ENCODE measurements at places on chromosomes 6 and 20.

- no peak for DNase-seq
Observed at GRCh38 chr20:62736026-62736406, 27.4 kb downstream of the NTSR1 start.

- DNase-seq = peak; percentile 96
Observed at GRCh38 chr6:63571361-63572043, 778 bp upstream of the LOC128125822 start.

GRCh38 chr6:35093783-35094182 is 47.4 kb downstream of the TCP11 start:
- no peak for DNase-seq

GRCh38 chr20:51447765-51448148 is 94.8 kb downstream of the NFATC2 start:
- DNase-seq = no peak

DNA sequence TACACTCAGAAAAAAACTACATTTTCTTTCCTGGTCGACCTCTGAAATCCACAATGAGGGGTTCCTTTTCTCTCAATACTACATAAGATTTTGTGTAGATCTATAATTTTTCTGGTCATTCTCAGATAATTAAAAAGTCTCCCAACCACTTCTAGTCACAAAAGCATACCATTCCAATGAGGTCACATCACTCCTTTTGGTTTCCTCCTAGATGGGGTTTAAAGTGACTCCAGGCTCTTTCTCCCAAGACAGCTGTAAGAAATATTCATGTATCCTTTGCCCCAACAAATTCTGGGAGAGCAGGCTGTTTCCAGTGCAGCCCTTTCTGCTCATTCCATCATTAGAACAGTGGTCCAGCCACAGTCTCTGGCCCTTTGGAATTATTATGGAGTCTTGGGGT is 43.1 kb upstream of the BEND6 start:
- DNase-seq = no peak

- no peak for DNase-seq
Observed at GRCh38 chr6:99608059-99608885, 1.6 kb downstream of the PRDM13 start.

- DNase-seq = no peak
Observed at GRCh38 chr20:47724910-47725247, 60.4 kb downstream of the SULF2 start.

GRCh38 chr6:137092018-137092417 is 47.3 kb upstream of the IL20RA start:
- DNase-seq = no peak

DNA sequence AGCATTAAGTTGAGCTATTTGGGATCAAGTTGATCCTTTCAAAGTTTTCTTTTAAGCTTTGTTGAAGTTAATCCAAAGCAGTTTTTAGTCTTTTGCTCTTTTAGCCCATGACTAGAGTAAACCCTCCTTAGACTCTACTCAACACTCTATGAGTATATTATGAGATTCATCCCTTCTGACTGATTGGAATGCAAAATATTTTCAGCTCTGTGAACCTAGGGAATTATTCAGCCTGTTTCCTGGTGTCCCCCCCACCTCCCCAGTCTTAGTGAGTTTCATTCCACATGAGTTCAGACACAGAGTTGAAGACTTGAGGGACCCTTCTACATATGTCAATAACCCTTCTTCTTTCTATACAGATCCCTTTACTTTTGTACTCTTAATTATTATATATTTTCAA is 413.7 kb downstream of the RFPL4B start:
- DNase-seq = no peak

DNA sequence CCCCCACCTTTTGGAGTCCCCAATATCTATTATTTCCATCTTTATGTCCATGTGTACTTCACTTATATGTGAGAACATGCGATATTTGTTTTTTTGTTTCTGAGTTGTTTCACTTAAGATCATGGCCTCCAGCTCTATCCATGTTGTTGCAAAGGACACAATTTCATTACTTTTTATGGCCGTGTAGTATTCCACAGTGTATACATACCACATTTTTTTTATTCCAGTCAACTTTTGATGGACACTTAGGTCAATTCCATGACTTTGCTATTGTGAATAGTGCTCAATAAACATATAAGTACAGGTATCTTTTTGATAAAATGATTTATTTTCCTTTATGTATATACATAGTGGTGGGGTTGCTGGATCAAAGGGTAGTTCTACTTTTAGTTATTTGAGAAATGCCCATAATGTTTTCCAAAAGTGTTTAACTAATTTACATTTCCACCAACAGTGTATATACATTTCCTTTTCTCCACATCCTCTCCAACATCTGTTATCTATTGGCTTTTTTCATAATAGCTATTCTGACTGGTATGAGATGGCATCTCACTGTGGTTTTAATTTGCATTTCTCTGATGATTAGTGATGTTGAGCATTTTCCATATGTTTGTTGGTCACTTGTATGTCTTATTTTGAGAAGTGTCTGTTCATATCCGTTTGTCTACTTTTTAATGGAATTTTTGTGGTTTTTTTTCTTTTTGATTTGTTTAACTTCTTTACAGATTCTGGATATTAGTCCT is 34.0 kb upstream of the COL10A1 start:
- DNase-seq = no peak

- no peak for DNase-seq
Observed at GRCh38 chr6:106637717-106638341, 8.5 kb downstream of the QRSL1 start.

- DNase-seq = no peak
Observed at GRCh38 chr6:125273965-125274364, 27.8 kb downstream of the HDDC2 start.

DNA sequence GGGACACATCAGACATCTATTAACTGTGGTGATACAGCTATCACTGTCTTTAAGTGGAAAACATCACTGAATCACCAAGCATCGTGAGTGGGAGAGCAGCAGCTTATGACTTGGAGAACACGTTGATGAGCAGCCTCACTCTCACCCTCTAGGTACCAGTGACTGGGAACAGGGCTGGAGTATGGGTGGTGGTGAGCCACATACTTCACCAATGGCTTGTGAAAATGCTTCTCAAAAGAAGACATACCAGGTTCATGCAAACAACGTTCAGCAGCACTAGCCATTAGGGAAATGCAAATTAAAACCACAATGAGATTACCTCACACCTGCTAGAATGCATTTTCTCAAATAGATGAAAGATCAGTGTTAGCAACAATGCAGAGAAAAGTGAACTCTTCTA is 25.3 kb downstream of the SNX5 start:
- DNase-seq = no peak

- DNase-seq = no peak
Observed at GRCh38 chr6:16991981-16992629, 109.7 kb upstream of the STMND1 start.

- no peak for DNase-seq
Observed at GRCh38 chr20:58621906-58622548, 29.1 kb upstream of the STX16 start.

GRCh38 chr6:32889533-32889932 is 35.5 kb downstream of the PSMB9 start:
- DNase-seq = no peak

Measured in vagina (tissue), 2 donors.